ENCODE measurements at places on chromosomes 16 and 17.

- peak; percentile 92 for DNase-seq
Measured at GRCh38 chr17:13601776-13602551, at the start of gene HS3ST3A1. Gene HS3ST3A1, minus strand, starts transcription at chr17:13601929. Its CDS starts 800 bp downstream, at chr17:13601129.

GRCh38 chr16:14564323-14564722 lies 65.7 kb downstream of the PARN start:
- no peak for DNase-seq

DNA sequence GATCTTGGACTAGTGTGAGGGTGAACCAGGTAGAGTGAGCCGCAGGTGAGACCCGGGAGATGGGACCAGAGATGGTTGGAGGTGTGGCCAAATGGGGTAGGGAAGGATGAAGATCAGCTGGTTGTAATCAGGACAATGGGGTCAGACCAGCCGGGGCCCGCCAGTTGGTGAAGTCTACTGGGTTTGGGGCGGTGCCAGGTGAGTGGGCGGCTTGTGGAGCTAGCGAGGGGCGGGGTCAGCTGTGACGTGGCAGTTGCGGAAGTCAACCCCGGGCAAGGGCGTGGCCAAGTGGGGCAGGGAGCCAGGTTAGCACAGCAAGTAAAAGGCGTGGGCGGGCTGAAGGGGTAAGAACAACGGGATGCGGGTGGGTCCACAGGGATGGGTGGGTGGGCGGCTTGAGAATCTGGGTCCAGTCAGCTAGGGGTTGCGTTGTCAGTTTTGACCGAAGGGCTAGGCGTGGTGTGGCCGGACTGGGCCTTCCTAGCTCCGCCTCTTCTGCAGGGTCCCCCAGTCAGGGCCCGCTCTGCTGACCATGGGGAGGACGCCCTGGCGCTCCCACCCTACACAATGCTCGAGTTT lies 25.5 kb upstream of the ALKBH5 start:
- peak; percentile 82 for DNase-seq

DNA sequence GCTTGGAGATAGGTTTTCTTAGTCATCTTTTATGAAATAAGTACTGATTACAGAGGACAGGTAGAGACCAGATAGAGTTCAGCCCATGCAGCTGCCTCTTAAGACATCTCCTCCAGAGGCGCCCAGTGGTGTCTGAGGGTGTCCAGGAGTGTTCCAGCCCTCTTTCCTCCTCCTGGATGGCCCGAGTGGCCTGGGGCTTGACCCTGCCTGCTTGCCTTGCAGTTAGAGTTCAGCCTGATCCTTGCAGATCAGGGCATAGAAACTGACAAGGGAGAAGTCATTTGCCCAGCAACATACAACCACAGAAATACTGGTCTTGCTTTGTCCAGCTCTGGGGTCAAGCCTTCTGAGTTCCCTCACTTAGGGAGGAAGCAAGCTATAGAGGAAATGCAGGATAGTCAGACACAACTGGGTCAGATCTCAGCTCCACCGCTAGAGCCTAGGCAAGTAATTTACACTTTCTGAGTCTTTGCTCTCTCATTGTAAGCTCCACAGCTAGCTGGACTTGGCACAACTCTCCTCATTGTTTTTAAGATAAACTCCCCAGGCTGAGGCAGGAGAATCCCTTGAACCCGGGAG lies 3.6 kb upstream of the CCL1 start:
- DNase-seq: no peak

DNA sequence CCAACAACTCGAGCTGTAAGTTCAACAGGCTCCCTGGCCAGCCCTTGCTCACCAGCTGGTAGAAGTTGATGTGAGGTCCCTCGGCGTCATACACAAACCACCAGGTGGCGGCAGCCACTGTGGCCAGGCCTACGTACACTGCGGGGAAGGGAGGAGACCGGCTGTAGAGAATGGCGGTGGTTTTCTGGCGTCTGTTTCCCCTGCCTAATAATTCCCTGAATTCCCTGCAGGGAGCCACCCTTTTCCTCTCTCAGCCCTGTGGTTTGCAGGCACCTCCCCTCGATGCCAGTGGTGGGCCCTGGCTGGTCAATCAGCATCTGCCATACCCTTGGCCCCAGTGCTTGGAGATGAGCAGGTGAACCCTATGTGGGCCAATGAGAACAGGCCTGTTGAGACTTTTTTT lies 18.9 kb upstream of the P2RX1 start:
- peak; percentile 66 for DNase-seq

GRCh38 chr16:64410306-64410705 lies 711.6 kb downstream of the CDH11 start:
- peak; percentile 38 for DNase-seq

- DNase-seq: peak; percentile 30
Measured at GRCh38 chr17:17313350-17313991, 10.3 kb downstream of the NT5M start.

DNA sequence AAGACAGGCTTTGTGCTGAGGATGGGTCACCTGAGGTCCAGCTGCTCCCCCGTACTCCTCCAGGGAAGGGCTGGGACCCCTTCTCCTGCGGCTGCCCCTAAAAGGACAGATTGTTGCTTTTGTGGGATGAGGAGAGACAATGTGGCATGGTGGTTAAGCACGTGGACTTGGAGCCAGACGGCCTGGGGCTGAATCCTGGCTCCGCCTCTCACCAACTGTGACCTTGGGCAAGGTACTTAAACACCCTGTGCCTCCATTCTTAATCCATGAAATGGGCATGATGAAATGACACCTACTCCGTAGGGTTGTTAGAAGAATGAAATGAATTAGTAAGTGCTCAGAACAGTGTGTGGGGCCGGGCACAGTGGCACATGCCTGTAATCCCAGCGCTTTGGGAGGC lies 39.6 kb upstream of the PLCG2 start:
- DNase-seq: no peak

- DNase-seq: peak; percentile 79
Measured at GRCh38 chr16:80569440-80570105, 28.8 kb downstream of the DYNLRB2 start.

- no peak for DNase-seq
Measured at GRCh38 chr16:56354016-56354415, 71.3 kb downstream of the AMFR start.

Measured in fibroblast of skin of right biceps (primary cell).